ENCODE measurements at places on chromosomes 4 and X.

GRCh38 chrX:54166915-54167314, 16.1 kb downstream of the FAM120C start:
- DNase-seq = no peak

DNA sequence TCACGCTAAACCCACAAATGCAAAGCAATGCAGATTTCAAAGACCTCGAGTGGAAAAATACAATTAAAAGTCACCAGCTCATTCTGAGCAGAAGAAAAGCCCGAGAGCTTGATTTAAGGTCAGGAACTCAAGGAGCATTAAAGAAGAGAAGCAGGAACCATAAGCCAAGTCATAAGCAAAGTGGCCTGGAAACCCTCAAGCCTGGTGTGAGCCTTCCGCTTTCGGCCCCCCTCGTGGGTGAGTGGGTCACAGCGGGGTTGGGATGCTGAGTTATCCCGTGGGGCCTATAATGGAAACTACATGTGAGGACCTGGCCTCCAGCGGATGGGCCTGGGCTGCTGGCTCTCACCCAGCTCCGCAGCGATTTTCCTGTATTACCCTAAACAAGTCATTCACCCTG, 504.3 kb downstream of the RAB28 start:
- no peak for DNase-seq

GRCh38 chr4:3527101-3527913, 4.9 kb downstream of the LRPAP1 start:
- DNase-seq = no peak

GRCh38 chrX:112768563-112768962, 72.1 kb downstream of the AMOT start:
- no peak for DNase-seq

- DNase-seq = no peak
Observed at GRCh38 chrX:122945328-122945727, 238.8 kb upstream of the GRIA3 start.

- DNase-seq = no peak
Observed at GRCh38 chrX:69961365-69962072, 88.2 kb downstream of the AWAT2 start.

- no peak for DNase-seq
Observed at GRCh38 chr4:41043465-41043864, 170.9 kb downstream of the APBB2 start.

DNA sequence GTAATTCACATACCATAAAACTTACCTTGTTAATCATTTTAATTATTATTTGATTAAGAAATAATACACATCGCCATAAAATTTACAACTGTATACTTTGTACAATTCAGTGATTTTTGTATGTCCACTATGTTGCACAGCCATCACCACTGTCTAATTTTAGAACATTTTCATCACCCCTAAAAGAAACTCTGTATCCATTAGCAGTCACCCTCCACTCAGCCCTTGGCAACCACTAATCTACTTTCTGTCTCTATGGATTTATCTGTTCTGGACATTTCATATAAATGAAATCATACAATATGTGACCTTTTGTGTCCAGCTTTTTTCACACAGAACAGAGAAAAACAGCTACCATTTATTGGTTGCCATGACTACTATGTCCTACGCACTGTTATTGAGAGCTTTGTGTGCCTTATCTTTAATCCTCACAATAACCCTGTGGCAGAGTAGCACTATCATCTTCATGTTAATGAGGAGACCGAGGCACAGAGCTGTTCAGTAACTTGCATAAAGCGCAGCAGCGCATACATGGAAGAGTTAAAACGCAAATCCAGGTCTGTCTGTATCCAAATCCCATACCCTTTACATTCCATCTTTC, 64.6 kb upstream of the PAGE1 start:
- DNase-seq = no peak

DNA sequence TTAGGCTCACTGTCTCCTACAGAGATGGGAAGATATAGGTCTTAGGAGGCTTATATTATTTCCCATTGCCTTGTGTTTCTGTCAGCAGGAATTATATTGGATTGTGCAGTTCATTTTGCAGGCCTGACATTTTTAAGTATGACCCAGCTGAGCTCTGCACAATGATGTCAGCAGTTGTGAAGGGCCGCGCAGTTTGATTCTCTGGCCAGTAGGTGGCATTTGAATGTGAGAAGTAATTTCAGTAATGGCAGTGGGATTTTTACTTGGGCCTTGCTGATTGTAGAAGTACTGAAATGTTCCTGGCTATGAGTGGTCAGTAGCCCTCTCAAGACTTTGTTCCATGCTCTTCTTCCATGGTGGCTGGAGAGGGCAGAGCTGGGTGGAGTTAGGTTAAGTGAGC, 247.2 kb upstream of the MTMR8 start:
- DNase-seq = peak; percentile 8

DNA sequence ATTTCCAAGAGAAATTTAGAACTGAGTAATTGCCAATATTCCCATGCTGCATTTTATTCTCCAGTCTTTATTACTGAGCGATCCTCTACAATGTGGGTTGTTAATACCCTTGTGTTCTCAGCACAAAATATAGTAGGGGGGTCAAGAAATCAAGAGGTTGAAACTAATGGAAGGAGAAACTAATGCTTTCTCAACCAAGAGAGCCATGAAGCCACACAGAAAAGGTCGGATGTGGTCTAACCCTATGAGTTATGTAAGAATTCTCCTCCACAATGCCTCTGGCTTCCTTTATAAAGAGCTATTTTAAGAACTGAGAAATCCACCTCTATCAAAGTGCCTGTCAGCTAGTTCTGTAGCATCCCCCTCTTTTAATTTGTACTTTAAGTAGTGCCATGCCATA, 268.5 kb downstream of the CHIC1 start:
- no peak for DNase-seq

DNA sequence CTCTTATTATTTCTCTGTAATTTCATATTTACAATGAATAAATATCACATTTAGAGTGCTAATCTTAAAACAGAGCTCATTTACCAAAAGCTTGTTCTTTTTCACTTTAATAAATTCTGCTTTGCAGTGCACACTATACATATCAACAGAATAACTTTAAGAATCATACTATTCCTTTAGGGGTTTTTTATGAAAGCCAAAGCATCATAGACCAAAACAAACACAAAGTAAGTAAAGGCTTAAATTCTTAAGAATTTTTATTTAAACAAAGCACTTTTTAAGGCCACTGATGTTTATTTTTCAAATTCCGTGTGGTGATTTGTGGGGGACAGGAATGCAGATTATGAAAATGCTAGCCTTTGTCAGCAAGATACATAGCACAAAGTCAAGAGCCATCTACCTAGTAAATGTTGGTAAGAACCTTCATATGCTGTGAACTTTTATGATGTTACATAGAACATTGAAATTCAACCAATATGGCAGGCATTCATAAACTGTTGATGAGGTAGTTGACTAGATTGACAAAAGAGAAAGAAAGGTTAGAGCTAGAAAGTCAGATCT, 17.8 kb downstream of the TIGD2 start:
- no peak for DNase-seq

GRCh38 chr4:156182269-156182668, 228.6 kb upstream of the CTSO start:
- DNase-seq = no peak

GRCh38 chrX:49230500-49231232, 2.5 kb downstream of the CACNA1F start:
- DNase-seq = peak; percentile 31

DNA sequence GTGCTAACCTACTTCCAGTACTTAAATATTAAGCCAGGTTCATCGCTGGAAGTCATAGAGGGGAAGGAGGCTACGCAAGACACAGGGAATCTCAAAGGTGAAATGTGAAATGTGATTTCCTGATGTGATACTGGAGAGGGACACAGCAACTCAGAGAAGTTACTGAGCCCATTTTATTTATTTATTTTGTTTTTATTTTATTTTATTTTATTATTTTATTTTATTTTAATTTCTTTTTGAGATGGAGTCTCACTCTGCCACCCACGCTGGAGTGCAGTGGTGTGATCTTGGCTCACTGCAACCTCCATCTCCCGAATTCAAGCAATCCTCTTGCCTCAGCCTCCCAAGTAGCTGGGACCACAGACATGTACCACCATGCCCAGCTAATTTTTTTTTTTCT, 19.7 kb downstream of the CLRN2 start:
- no peak for DNase-seq

- DNase-seq = no peak
Observed at GRCh38 chr4:180827232-180828009, 1415.8 kb upstream of the TENM3 start.

DNA sequence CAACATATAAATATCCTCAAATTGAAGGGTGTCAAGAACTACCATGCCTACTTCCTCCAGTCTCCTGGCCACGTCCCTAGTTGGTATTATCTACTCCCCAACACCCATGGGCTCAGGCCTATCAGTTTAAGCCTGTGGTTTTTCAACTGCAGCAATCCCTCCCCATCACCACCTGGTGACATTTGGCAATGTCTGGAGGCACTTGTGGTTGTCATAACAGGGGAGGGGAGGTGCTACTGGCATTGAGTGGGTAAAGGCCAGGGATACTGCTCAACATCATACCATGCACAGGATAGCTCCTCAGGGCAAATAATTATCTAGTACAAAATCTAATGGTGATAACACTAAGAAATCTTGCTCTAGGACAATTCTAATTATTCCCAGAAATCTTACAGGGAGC, 95.3 kb downstream of the COMMD8 start:
- DNase-seq = no peak

- no peak for DNase-seq
Observed at GRCh38 chr4:40685300-40685699, 55.6 kb upstream of the RBM47 start.

DNA sequence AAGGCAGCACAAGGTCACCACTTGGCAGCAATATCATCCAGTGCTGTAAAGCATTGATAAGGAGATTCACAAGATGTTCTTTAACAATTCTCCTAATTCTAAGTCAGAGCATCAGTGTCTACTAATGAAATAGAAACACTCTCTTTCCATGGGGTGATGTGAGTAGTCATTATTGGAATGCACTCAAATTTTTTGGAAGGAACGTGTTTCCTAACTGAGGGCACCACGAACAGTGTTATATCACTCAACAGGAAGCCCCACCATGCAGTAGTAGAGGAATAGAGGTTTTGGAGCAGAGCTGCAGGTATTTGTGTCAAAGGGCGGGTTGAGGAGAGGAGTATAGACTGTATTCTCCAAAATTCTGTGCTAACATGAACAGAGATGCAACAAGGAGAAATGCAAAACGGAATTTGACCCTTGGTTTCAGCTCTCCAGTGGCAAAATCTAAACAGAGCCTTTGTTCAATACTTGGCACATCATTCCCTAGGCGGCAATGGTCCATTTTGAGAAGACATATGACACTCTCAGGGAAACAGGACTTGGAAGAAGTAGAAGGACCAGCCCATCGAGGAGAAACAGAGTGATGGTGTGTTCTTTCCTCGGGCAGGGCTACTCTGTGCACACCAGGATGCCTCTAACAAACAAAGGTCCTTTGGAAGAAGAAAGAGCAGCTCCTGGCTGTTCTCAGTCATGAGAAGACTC, 98.9 kb downstream of the CPEB2 start:
- DNase-seq = no peak

GRCh38 chrX:78957049-78957767, 12.0 kb downstream of the P2RY10 start:
- DNase-seq = no peak

DNA sequence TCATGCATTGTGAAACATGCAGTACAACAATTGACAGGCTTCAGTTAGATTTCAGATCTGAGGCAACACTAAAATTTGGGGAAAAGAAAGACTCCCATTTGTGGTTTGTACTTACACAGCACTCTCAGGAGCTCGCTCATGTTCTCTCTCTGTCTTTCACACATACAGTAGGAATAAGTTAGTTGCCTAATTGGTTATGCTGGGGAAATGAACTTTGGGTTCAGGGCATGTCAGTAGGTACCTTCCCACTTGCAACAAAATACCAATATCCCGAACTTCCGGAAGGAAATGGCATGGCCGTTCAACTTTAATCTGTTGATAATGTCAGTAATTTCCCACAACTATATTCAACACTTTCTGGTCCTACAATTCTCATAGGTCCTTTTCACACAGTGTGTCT, 218.4 kb downstream of the RELL1 start:
- no peak for DNase-seq

GRCh38 chr4:69830560-69831269, 29.2 kb downstream of the SULT1E1 start:
- no peak for DNase-seq

DNA sequence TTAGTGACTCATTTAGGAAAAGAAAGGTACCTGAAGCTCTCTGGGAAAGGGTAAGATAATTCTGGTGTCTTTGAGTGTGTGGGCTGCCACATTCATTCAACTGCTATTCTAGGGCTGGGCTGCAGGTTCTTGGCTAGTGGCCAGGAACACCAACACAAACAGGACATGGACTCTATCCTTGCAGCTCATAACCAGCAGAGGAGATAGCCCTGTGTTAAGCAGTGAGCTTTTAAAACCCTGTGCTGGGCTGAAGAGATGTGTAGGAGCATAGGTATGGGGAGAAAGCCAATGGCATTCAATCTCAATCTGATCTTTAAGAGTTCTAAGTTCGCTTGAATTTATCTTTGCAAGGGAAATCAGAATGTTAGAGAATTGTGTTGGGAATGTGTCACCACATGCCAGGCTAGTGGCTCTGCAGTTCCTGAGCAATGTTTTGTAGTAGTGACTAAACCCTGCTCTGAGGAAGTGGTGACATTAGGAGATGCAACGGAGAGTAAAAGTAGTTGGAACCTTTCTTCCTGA, 39.2 kb downstream of the SGMS2 start:
- no peak for DNase-seq

DNA sequence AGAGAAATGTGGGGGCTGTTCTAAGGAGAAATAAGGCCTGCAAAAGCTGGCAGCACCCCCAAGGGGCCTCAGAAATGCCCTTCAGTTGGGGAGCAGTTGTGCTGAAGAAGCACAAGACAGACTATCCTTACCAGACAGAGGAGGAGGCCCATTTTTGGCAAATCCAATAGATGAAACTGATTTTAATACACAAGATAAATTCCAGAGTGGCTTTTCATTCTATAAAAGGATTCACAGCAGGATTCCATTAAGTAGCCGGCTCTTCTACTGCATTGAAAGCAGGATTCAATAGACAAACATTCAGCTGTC, 8.1 kb downstream of the SEPTIN6 start:
- no peak for DNase-seq

DNA sequence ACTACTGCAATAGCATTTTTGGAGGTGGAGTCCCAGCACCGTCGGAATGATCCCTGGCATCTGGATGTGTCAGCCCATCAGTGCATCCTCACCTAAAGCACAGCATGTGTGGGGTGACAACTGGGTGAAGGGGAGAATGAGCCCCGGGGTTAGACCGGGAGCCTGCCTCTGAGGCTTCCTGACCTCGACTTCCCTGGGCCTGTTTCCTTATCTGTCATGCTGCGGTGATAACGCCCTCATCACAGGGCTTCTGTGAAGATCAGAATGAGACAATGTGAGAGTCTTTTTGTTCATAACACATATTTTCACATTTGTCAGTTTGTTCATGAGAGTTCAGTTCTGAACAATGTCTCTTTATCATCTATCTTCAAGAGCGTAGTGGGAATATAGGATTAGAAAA, 31.1 kb upstream of the PDLIM3 start:
- DNase-seq = no peak

- no peak for DNase-seq
Observed at GRCh38 chr4:176406736-176407135, 87.0 kb downstream of the SPCS3 start.

Measured in endothelial cell (in vitro differentiated cells).